ENCODE measurements at places on chromosomes 5 and 9.

GRCh38 chr5:1058988-1059883 lies 50.6 kb downstream of the NKD2 start:
- no peak for DNase-seq

- DNase-seq = no peak
Measured at GRCh38 chr9:69546265-69546664, 125.9 kb downstream of the APBA1 start.

DNA sequence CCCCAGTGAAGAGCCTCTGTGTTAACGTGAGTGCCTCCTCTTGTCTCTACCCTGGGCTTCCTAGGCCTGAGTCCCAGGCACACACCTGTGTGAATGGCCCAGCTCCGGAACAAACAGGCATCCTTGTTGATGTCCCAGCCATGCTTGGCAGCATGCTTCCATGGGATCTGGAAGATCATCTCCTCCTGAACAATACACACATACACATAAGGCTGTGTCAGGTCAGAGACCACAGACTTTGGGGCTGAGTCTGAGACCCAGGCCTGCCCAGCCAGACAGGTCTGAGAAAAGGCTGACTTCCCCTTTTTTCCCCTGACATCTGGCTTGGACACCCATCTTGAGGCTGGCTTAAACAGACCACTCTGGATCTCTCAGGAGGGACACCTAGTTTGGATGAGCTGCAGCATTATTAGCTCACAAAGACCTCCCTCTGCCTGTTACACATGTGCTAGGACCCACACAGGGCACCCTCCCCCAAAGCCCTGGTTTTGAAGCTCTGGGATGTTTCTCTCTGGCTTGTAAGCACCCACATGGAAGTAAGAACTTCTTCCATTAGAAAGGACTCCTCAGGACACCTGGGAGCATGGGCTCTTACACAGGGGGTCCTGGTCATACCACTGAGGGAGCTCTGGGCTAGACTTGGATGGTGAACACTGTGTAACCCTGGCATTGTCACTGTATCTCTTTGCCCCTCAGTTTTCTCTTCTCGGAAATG lies 2.6 kb downstream of the IRF1 start:
- no peak for DNase-seq

DNA sequence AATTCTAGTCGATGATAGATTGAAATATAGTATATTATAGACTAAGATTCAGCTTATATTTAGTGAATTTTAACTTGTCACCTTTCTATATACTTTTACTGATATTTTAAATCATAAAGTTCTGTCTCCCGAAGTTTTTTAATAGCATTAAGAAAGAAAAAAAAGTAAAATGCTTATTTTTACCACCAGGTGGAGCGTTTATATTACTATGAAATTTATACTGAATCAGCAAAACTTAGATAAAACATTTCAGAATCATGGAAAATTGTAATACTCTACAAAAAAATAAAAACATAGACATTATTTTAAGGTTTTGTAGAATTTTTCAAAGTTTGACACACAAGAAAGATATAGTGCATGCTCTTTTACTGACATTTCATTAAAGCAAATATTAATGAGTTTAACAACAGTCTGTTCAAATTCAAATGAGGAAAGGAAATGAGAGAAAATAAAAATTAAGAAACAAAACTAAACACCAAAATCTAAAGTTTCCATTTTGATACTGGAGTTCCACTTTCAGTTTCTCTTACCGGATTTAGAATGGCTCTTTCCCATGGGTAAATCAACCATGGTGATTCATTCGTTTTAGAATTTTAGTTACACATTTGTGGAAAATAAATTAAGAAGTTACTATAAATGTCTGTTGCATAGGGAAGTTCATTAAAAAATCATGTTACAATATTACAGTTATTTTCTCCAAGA lies 1035.3 kb downstream of the CDH12 start:
- DNase-seq = no peak

DNA sequence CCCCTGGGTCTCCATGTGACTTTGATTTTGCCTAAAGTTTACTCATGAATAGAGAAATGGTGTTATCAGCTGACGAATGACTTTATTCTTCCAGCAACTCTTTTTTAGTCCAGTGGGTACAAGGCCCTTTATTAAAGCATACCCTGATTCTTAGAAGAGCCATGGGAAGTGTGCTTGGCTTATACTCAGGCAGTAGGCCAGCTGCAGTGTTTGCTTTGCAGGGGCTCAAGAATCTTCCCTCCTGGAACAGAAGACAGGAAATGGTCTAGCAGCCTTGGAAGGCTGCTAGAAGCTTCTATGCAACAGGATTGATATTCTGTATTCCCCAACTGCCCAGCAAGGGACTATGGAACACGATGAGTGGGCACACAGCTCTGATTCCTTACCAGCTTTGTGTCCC lies 73.4 kb upstream of the PLPP6 start:
- no peak for DNase-seq

- no peak for DNase-seq
Measured at GRCh38 chr9:72539824-72540347, 18.5 kb downstream of the TMC1 start.

DNA sequence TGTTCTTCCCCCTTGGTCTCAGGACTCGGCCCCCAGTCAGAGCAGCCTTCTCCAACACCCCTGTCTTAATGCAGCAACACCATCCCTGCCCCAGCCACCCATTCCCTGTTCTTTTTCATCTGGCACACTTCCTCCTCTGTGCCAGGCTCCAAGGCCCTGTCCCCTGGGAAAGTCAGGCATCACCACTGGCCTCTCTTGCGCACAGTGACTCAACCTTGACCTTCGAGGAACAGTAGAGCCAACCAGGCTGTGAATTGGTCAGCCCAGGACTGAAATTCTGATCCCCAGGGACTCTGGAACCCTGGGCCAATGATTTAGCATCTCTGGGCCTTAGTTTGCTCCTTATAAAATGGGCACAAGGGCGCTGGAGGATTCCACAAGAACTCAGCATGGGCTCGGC lies 10.5 kb upstream of the RALGDS start:
- no peak for DNase-seq

- no peak for DNase-seq
Measured at GRCh38 chr5:56056875-56057274, 62.1 kb upstream of the IL6ST start.

- DNase-seq = no peak
Measured at GRCh38 chr5:175840050-175840841, 31.1 kb upstream of the CPLX2 start.

GRCh38 chr5:96043446-96043845 lies 81.8 kb upstream of the ELL2 start:
- no peak for DNase-seq

- peak; percentile 3 for DNase-seq
Measured at GRCh38 chr5:136133222-136133921, 727 bp downstream of the SMAD5 start.

DNA sequence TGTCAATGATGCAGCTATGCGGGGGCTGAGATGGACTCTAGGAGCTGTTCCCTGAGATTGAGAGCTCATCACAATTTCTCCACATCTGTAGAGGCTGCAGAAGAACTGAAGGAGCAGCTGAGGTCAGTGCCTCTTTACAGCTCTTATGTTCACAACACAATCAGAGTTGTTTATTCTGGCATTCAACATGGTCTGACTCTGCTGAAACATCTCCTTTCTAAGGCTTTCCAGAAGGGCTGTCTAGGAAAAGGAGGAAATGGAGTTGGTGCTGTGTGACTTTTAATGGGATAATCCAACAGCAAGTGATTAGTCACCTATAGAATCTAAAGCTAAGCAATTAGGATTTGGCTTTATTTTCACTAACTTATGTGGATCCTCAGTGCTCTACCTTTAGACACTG lies 6.0 kb downstream of the POU5F2 start:
- no peak for DNase-seq

DNA sequence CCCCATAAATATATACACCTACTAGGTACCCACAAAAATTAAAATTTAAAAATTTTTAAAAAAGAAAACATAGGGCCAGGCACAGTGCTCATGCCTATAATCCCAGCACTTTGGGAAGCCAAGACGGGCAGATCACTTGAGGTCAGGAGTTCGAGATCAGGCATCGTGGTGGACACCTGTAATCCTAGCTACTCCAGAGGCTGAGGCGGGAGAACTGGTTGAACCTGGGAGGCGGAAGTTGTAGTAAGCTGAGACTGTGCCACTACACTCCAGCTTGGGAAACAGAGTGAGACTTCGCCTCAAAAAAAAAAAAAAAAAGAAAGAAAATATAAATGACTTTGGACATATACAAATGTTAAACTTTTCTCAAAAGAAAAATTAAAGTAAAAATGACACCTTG lies 33.3 kb upstream of the RNF38 start:
- no peak for DNase-seq

DNA sequence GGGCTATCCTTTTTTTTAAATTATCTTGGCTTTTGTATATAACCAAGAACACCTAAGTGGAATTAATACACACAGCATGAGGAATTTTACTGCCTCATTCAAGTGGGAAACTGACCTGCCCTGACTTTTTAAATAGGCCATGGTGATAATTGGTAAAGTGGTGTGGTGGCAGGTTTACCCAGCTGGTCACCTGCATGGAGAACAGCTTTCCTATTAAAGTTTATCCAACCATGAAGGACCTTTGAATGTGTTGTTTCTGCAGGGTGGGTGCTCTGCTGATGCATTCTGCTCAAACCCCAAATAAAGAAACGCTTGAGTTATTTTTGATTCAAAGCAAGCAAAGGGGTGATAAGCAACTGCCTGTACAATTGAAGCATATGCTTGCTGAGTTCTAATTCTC lies 261.0 kb upstream of the GRIN3A start:
- no peak for DNase-seq

All from stimulated activated CD4-positive, alpha-beta T cell treated with anti-CD3 and anti-CD28 coated beads, Interleukin-1b, Interleukin-23, amount 100 ng/mL, for 48 hours (primary cell).